Activated B cell treated with CpG ODN at 0.5 μM for 24 hours (primary cell): ENCODE measurements at places on chromosomes 7 and 10. TPM values are rescaled to one million over a fixed set of nuclear protein-coding genes. Genes with fewer than 3 reads are reported as not detected.

DNA sequence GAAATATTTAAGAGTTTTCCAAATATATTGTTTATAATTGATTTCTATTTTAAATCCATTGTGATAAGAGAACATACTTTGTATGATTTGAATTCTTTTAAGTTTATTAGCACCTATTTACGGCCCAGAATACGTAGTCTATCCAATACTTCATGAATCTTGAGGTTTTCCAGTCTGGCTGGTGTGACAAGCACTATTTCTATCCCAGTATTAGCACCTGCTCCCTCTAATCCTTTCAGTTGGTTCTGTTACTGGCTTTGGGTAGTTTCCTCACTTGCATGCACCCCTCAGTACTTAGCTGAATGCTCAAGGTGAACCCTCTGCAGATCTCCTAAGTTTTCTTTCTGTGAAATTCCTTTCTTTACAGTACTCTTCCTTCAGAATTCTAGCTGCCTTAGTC, 166.8 kb downstream of the C1GALT1 start:
- no peak for DNase-seq
- H3K36me3 ChIP-seq: no peaks in the 10 kb centered on the region
- H3K27ac ChIP-seq: no peak overlapping the region
- H3K27me3 ChIP-seq: peaks cover 11% of the 10 kb centered on the region
- H3K4me1 ChIP-seq: no peaks in the 10 kb centered on the region

- peaks cover 75% of the 10 kb centered on the region for H3K4me1 ChIP-seq
- H3K4me3 ChIP-seq: peak overlapping the region; percentile 57
- DNase-seq: no peak
- H3K36me3 ChIP-seq: peaks cover 39% of the 10 kb centered on the region
- H3K27ac ChIP-seq: peak overlapping the region; percentile 30
Measured at GRCh38 chr7:87155788-87156187, 3.5 kb downstream of the DMTF1 start.

DNA sequence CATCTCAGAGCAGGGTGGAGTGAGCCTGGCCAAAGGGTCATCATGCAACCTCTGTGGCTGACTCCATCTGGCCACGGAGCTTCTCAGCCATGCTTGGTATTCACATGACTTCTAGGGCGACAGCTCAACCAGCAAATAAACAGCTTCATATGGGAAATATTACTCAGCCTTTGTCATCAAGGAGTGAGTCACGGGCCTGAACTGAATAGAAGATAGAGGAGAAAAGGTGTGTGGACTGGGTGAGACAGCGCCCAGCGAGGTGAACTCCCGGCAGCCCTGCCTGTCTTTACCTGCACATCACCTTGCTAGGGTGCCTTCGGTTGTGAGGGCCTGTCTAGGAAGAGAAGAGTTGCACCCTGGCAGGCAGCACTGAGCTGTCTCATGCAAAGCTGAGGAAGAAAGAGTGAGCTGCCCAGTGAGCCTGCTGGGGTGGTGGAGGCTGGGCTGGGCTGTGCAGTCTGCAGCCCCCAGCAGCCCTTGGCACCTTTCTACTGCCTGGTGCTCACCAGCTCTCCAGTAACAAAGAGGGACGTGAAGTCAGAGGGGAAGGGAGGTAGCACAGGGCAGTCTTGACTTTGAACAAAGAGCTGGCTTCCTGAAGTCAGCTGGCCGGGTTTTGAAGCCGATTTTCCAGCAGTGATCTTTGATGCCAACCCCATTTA, 114.2 kb downstream of the EGFR start:
- H3K4me3 ChIP-seq: no peak overlapping the region
- no peak overlapping the region for H3K27ac ChIP-seq
- DNase-seq: no peak

- no peaks in the 10 kb centered on the region for H3K27me3 ChIP-seq
- peaks cover 70% of the 10 kb centered on the region for H3K4me1 ChIP-seq
- H3K27ac ChIP-seq: peak overlapping the region; percentile 37
- peaks cover 11% of the 10 kb centered on the region for H3K36me3 ChIP-seq
Measured at GRCh38 chr7:140168816-140169215, 8.0 kb downstream of the KDM7A start.

- no peak overlapping the region for H3K27ac ChIP-seq
- H3K4me1 ChIP-seq: peaks cover 2% of the 10 kb centered on the region
- DNase-seq: no peak
Measured at GRCh38 chr7:41916450-41916927, 213.6 kb upstream of the INHBA start.

GRCh38 chr10:110059925-110060324, 52.1 kb downstream of the ADD3 start:
- H3K27me3 ChIP-seq: no peaks in the 10 kb centered on the region
- DNase-seq: no peak
- H3K4me3 ChIP-seq: no peak overlapping the region
- no peaks in the 10 kb centered on the region for H3K36me3 ChIP-seq

DNA sequence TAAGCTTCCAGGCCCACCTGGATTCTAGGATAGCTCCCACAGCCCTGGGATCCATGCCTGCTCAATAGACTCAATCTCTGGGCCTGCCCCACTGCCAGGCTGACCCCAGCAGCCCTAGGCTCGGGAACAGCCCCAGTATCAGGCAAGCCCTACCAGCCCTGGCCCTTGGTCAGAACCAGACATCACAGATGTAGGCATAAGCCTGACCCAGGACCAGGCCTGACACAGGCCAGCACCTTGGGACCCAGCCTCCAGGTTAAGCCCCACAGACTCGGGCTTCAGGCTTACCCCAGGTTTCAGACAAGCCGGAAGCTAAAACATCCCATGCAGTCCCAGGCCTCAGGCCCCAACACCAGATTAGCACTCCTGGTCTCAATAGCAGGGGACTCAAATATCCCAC, 276.2 kb upstream of the LRRTM3 start:
- no peaks in the 10 kb centered on the region for H3K4me1 ChIP-seq
- DNase-seq: no peak
- no peak overlapping the region for H3K27ac ChIP-seq

DNA sequence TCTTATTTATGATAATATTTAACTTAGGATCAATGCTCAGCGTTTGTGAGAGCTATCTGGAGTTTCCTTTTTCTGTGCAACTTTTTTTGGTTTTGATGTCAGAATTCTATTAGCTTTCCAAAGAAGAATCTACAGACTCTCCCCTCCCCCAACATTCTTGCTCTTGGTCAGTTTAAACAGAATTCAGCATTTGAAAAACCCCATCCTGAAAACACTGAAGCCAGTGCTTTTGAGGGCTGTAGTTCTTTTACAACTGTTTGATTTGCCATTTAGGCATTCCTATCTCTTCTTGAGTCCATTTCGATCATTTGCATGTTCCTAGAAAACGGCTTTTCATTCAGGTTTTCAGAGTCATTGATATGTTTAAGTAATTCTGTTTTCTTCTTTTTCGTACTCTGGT, 15.6 kb upstream of the CXCL12 start:
- no peaks in the 10 kb centered on the region for H3K36me3 ChIP-seq
- no peak overlapping the region for H3K4me3 ChIP-seq
- no peak for DNase-seq
- H3K27me3 ChIP-seq: peaks cover 6% of the 10 kb centered on the region
- no peaks in the 10 kb centered on the region for H3K4me1 ChIP-seq
- H3K27ac ChIP-seq: no peak overlapping the region

IGFBP1 gene
- not detected in 2 replicates for total RNA-seq

ZPBP gene
- total RNA-seq: not detected in 2 replicates

MRC1 gene
- 0.11 and 0.15 TPM in 2 replicates for total RNA-seq

SUN3 gene
- total RNA-seq: not detected in 2 replicates

ASZ1 gene
- total RNA-seq: not detected in 2 replicates
